HFFc6 (cell line): ENCODE measurements at places on chromosomes 16 and 17.
A peak's percentile ranks its signal among the peaks of the same experiment; 100 is the strongest.

DNA sequence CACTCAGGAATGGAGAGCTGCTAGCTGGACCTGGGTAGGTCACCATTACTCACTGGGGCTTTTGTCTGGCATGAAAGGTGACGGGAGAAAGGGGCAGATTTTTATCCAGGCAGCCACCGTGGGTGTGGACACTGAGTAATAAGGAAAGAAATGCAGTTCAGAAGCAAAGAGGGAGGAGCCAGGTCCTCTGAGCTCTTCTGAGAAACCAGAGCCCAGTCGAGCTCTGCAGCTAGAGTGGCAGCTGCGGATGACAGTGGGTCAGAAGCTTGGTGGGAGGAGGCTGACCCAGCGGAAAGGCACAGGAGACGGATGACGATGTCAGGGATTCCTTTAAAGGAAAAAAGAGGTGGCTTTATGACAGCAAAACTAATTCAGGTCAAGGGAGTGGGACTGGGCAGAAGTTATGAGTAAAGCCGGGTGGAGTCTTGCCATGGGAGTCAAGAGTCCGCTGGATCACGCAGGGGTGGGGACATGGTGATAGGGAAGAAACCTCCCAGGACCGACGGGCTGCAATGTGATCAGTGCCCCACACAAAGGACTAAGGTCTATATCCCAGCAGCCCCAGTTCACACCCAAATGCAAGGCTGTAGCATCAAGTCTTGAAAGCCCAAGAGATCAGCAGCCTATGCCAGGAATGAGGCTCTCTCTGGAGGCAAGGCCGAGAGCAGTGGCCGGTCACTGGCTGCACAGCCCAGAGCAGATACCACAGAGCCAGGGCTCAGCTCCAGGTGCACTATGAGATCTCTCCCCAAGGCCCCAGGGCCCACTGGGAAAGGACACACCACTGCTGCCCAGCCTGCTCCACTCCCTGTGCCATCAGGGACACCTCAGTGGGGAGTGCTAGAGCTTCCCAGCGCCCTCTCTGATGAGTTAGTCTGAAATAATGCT is 6.3 kb upstream of the MNT start:
- peak; percentile 97 for DNase-seq

- no peak for DNase-seq
These were observed 40.2 kb upstream of the CHMP6 start for GRCh38 chr17:80951121-80952090.

DNA sequence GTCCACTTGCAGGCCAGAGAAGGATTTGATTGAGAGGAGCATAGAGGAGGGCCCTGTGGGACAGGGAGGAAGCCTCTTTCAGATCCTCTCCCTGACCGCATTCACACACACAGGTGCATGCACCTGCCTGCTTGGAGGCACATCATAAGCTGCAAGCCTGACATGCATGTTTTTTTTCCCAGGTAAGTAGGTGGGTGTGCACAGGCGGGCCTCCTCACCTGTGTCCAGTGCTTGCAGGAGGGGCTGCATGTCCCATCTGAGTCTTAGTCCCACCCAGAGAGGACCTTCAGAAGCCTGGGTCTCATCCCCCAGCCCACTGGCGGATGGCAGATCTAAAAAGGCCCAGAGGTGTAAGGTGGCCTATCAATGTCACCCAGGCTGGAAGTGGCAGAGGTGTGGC is 130.8 kb downstream of the TMEM132E start:
- no peak for DNase-seq

GRCh38 chr16:27080895-27081294 is 14.2 kb downstream of the C16orf82 start:
- peak; percentile 21 for DNase-seq

- DNase-seq: peak; percentile 64
These were observed 523 bp downstream of the NAGLU start for GRCh38 chr17:42536372-42537155.

- no peak for DNase-seq
These were observed 11.5 kb upstream of the CEP112 start for GRCh38 chr17:66203274-66204015.

DNA sequence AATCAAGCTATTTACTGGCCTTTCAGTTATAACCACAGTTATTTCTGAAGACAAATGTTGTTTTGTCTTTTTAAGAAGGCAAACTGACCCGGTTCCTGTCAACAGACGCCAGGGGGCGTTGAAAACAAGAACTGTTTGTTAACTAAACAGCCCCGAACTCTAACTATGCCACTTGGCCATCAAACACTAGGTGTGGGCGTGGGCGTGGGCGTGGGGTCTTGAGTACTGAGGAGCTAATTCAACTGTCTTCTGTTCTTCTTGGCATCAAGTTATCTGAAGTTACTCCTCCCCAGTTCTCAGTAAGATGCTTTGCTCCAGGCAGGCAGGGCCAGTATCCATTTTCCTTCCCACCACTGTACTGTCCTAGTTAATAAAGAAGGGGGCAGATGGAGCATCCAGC is 63.3 kb upstream of the MTMR4 start:
- DNase-seq: no peak

DNA sequence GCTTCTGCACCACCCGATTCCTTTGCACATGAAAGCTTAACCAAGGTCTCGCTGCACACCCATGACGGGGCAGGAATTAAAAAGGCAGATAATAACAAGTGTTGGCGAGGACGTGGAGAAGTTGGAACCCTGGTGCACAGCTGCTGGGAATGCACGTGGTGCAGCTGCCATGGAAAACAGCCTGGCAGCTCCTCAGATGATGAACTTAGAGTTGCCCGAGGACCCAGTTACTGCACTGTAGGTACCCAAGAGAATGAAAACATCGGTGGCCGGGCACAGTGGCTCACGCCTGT is 211.6 kb upstream of the CIBAR2 start:
- DNase-seq: no peak

GRCh38 chr16:23948949-23949411 is 113.2 kb downstream of the PRKCB start:
- no peak for DNase-seq

GRCh38 chr17:75078284-75079022 is 9.3 kb upstream of the SLC16A5 start:
- peak; percentile 80 for DNase-seq

- no peak for DNase-seq
These were observed 14.5 kb downstream of the ABCA9 start for GRCh38 chr17:69046121-69046807.

GRCh38 chr17:28133562-28133970 is 91.1 kb downstream of the NLK start:
- DNase-seq: peak; percentile 79
